ENCODE measurements at places on chromosomes 11 and 22. TPM values are rescaled to one million over a fixed set of nuclear protein-coding genes. Genes with fewer than 3 reads are reported as not detected.

- DNase-seq, result no peak
These were observed 45.3 kb downstream of the MN1 start for GRCh38 chr22:27756212-27756660.

- DNase-seq, result no peak
These were observed 28.1 kb downstream of the ALKBH3 start for GRCh38 chr11:43908683-43909082.

The LRRC75B gene
- 1.4 TPM for total RNA-seq

The MYOD1 gene
- not detected for total RNA-seq

DNA sequence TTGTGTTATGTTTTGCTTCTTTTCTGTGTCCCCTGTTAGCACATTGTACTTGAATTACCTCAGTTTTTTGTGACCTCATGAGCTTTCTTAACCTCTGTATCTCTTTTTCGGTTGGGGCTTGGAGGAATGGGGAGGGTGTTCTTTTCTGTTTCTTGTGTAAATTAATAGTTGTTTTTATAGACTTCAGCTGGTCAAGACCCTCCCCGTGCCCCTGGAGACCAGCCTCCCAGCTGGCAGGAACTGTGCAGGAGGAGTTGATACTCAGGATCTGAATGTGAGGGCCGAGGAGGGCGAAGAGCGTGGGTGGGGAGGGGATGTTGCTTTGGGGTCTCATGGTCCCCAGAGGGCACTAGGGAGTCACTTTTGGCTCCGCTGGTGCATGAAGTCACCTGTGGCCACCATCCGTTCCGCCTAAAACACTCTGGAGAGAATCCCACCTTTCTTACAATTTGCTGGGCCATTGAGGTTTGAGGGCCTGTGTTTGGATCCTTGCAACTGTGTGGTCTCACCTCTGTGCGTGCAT, 44.3 kb upstream of the NNMT start:
- DNase-seq, result no peak

GRCh38 chr11:66084821-66085475, 14.9 kb downstream of the PACS1 start:
- DNase-seq, result no peak

Measured in IMR-90 (cell line).